Iris pigment epithelial cell (primary cell): ENCODE measurements at places on chromosomes 6 and 20.

- DNase-seq = no peak
These were observed 45.3 kb upstream of the LOC128125822 start for GRCh38 chr6:63526931-63527330.

DNA sequence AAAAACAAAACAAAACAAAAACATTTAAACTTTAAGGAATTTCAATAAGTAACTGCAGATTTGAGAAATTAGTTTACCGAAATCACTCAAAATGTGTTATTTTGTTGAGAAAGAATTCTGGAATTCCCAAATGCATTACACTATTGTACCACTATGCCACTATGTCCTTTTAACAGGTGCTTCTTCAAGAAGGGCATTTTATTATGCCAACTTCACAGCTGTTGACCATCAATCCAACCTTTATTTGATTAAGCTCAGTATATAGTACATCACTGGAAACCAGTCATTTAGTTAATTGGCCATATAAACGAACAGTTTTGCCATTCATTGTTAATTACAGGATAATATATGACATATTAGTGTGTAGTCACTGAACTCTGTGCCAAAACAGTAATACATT lies 221.7 kb downstream of the ARHGAP18 start:
- no peak for DNase-seq

GRCh38 chr20:58086763-58087561 lies 141.5 kb downstream of the ANKRD60 start:
- peak; percentile 49 for DNase-seq

- DNase-seq = no peak
These were observed 27.4 kb upstream of the KHDC1 start for GRCh38 chr6:73290435-73290834.

GRCh38 chr20:36259177-36260061 lies 23.1 kb downstream of the AAR2 start:
- no peak for DNase-seq

- DNase-seq = peak; percentile 85
These were observed 178.9 kb downstream of the SASH1 start for GRCh38 chr6:148521586-148521985.

DNA sequence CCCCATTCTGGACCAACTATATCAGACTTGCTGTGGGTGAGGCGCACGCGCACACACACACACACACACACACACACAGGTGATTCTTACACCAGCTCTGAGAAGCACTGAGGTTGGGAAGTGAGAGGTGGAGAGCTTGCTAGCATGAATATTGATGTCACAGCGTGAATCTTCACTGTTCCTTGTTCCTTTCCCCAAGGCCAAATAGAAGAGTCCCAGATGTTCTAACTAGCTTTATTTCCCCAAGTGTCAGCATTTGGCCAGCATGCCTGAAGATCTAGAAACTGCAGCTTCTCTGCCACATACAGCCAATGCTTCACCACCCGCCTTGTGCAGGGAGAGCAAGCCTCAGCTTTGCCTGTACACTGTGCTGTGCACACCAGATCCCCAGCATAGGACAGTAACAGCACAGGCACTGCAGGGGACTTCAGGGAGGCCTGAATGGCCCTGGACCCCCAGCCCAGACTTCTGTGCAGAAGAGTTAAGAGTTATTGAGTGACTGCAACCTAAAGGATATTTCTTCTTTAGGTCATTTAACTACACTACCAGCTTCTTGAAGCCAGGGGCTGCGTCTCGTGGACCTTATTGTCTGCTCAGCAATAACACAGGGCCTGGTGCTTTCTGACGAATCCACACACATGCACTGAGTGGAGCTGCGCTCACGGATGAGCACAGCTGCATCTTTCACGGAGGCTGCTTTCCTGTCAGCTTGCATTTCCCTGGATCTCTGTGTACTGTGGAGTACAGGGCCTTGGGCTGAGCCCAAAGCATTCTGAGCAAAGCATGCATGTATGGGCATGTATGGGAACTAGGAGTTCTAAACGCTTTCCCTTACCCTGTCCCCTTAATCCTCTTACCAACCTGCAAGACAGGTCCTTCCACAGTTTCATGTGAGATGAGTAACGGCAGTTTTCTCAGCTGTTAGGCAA lies 13.9 kb upstream of the CD93 start:
- DNase-seq = no peak

DNA sequence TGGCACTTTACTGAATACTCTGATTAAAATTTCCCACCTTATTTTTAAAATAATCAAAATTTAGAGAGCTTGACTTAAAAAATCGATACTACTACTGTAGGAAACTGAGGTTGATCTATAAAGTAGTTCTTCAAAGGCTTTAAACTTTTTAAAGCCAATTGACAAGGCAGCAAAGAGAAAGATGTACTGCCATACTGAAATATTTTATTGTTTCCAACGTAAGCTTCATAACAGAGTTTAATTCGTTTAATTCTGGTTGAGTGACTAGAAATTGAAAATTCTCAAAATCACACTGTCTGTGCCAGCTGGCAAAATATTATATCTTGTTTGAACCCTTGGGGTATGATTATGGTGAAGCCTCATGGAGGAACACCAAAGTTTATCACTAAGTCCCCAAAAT lies 207.6 kb downstream of the UNC5CL start:
- no peak for DNase-seq

DNA sequence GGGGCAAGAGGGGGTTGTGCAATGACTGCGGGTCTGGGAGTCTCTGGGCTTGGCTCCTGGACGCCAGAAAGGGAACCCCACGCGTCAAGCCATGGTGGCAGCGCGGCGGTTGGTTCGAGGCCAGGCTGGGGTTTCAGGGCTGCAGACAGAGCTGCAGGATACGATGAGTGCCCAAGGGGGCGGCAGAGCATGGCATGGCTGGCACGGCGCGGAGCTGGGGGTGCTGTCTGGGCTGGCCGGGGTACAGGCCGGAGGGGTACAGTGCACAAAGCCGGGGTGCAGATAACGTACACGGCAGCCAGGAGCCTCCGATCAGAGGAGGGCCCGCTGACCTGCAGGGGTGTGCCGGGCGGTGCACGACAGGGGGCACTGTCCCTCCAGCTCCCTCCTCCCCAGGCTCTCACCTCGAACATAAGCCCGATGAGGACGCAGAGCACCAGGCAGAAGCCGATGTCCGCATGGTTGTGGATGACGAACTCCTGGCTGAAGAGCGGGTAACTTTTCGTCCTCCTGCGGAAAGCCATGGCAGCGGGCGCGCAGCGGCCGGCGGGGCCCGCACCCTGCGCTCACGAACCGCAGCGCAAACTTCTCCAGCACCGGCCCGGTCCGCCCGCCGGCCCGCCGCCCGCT lies 353 bp downstream of the TRAM2 start:
- DNase-seq = peak; percentile 88

DNA sequence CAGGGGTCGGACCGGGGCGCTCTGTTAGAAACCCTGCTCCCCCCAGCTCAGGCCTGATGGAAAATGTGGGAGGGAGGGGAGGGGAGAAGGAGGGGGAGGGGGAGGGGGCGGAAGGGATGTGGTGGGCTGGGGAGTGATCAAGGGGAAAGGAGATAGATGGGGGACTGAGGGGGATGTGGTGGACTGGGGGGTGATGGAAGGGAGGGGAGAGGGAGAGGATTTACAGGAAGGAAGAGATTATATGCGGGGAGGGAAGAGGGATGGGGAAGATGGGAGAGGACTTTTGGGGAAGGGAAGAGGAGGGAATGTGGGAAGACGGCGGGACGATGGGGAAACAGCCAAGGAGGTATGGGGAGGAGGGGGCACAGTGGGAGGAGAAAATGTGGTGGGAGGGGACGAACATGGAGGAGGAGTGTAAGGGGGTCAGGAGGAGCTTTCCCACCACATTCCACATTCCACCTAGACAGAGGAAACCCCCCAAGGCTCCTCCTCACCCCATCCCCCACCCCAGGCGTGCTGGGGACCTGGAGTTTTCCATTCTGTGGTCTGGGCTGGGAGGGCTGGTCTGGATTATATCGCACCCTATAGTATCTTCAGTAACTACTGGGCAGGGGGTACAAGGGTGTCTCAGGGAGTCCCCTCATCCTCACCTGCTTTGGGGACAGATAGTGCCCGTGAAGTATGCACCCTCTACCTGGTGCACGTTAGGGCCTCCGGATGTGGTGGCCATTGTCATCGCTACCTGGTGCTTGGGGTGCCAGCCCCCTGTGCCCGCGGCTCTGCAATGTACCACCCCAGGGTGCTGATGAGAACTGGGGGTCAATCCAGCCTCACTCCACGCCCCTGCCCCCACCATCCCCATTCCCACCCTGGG lies 578 bp upstream of the PTGIS start:
- no peak for DNase-seq

- DNase-seq = peak; percentile 17
These were observed 175.5 kb downstream of the ATXN1 start for GRCh38 chr6:16585805-16586204.

GRCh38 chr20:51142448-51142847 lies 119.5 kb upstream of the KCNG1 start:
- no peak for DNase-seq

DNA sequence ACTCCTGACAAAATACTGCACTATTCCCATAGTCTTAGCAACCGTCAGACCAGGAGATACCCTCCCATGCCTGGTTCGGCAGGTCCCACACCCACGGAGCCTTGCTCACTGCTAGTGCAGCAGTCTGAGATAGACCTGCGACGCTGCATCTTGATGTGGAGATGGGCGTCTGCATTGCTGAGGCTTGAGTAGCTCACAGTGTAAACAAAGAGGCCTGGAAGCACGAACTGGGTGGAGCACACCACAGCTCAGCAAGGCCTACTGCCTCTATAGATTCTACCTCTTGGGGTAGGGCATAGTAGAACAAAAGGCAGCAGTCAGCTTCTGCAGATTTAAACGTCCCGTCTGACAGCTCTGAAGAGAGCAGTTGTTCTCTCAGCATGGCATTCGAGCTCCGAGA lies 25.4 kb downstream of the TMEM244 start:
- no peak for DNase-seq

GRCh38 chr6:85483846-85484245 lies 34.0 kb downstream of the NT5E start:
- DNase-seq = no peak

GRCh38 chr6:8391934-8392333 lies 43.4 kb downstream of the SLC35B3 start:
- no peak for DNase-seq

DNA sequence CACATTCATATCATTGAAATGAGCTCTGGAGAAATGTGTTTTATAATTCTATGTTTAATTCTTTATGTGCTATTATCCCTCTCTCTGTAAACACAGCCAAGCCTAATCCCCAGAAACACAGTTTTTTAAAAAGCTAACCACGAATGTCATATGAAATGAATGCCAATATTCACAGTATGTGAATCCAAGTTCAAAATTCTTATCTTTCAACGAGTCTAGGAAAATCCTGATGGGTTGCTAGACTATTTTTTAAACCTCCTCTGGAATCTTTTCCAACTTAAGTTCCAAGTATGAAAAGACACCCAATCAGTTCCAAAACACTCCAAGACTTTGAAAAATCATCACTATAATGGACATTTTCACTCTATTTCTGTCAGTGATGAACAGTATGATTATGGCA lies 689.3 kb downstream of the HACE1 start:
- DNase-seq = no peak

GRCh38 chr6:71579902-71580301 lies 291.3 kb downstream of the OGFRL1 start:
- no peak for DNase-seq

GRCh38 chr6:82248273-82248735 lies 760 bp upstream of the IBTK start:
- peak; percentile 65 for DNase-seq

- DNase-seq = peak; percentile 47
These were observed 90.9 kb downstream of the DTD1 start for GRCh38 chr20:18678549-18679419.

DNA sequence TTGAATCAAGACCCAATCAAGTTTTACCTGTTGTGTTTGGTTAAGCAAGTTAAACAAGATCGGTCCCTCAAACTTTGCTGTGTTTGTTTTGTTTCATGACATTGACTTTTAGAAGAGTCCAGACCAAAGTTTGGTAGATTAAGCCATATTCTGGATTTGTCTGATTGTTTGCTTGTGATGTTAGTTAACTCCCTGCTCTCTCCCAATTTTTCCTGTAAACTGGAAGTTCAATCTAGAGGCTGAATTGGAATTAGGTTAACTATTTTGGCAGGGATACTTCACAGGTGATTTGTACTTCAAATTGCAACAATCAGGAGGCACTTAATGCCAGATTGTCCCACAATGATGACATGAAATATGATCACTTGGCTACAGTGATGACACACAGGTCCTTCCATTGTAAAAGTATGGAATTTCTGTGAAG lies 13.6 kb upstream of the SH3BGRL2 start:
- no peak for DNase-seq

DNA sequence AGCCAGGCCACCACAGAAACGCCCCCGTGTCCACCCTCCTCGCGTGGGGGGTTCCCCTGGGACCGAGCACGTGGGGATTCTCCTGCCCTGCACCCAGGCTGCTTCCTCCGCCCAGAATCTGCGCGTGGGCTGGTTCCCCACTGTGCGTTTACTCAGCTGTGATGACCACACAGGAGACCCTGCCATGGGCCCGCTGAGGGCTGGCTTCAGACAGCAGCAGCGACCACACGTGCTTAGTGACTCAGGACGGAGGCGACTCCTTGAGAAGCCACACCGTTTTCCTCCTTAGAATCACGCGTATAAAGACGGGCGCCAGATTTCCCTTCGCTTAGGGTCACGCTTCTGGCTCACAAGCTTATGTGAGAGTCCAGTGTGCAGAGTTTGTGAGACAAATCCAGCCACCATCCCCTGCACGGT lies 63.9 kb upstream of the PDE10A start:
- DNase-seq = peak; percentile 3

GRCh38 chr6:108635505-108636226 lies 74.9 kb downstream of the FOXO3 start:
- peak; percentile 49 for DNase-seq

- no peak for DNase-seq
These were observed 120.6 kb upstream of the TMEM181 start for GRCh38 chr6:158439255-158439654.

- DNase-seq = no peak
These were observed 1047.8 kb downstream of the EPHA7 start for GRCh38 chr6:92371211-92372208.

DNA sequence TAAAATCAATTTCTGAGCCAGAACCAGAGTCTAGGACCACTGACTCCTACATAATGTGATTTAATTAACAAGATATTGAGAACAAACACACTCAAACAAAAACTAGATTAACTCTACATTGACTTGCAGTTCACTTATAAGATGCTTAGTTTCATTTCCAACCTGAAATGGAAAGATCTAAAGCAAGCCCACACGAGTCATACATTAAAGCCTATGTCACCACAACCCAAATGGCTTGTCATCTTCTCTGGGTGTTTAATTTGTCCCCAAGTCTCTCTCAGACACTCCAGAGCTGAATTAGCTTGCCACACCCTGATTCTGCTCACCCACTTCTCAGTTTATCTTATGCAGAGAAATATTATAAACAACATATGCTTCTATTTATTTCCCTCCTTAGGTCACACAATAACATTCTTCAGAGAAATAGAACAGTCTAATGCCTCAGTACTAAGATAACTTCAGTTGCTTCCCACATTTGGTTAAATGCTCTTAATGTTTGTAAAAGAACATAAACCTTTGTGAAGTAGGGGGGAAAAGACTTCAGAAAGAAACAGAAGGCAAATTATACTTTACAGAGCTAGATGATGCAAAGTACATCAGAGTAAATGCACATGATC lies 8.8 kb upstream of the FBXO30 start:
- DNase-seq = no peak
